ENCODE measurements at places on chromosomes 3 and 15. TPM values are rescaled to one million over a fixed set of nuclear protein-coding genes. Genes with fewer than 3 reads are reported as not detected.

Gene C3orf20
- total RNA-seq: under 0.01 TPM

Gene FETUB
- not detected for total RNA-seq

Gene IQGAP1
- total RNA-seq: 259 TPM

Gene SUCNR1
- total RNA-seq: under 0.01 TPM

Gene NEK11
- total RNA-seq: 14.5 TPM

Gene APOD
- 1.4 TPM for total RNA-seq

Gene PLAAT1
- total RNA-seq: under 0.01 TPM

Gene CCR5
- not detected for total RNA-seq

Gene RPL35A
- total RNA-seq: 450 TPM

Gene KNG1
- total RNA-seq: not detected

Gene C3orf85
- not detected for total RNA-seq

Gene TRH
- under 0.01 TPM for total RNA-seq

Gene GHSR
- total RNA-seq: not detected

Gene MORC1
- total RNA-seq: not detected

Data from osteoblast (primary cell).